Stimulated activated CD4-positive, alpha-beta T cell treated with anti-CD3 and anti-CD28 coated beads, Interleukin-12 subunit alpha, Interleukin-12 subunit beta, amount 100 ng/mL, for 24 hours (primary cell): ENCODE measurements at places on chromosomes 11 and 22.

- no peak for DNase-seq
Observed at GRCh38 chr11:64659417-64660144, 63.4 kb downstream of the NRXN2 start.

GRCh38 chr22:30742291-30743256 lies 47.9 kb downstream of the OSBP2 start:
- DNase-seq: no peak

GRCh38 chr11:64450168-64450560 lies 91.2 kb downstream of the RPS6KA4 start:
- DNase-seq: no peak

GRCh38 chr11:62238151-62238550 lies 3.9 kb upstream of the SCGB1D2 start:
- no peak for DNase-seq

- DNase-seq: no peak
Observed at GRCh38 chr11:121257289-121257688, 35.3 kb upstream of the SC5D start.

DNA sequence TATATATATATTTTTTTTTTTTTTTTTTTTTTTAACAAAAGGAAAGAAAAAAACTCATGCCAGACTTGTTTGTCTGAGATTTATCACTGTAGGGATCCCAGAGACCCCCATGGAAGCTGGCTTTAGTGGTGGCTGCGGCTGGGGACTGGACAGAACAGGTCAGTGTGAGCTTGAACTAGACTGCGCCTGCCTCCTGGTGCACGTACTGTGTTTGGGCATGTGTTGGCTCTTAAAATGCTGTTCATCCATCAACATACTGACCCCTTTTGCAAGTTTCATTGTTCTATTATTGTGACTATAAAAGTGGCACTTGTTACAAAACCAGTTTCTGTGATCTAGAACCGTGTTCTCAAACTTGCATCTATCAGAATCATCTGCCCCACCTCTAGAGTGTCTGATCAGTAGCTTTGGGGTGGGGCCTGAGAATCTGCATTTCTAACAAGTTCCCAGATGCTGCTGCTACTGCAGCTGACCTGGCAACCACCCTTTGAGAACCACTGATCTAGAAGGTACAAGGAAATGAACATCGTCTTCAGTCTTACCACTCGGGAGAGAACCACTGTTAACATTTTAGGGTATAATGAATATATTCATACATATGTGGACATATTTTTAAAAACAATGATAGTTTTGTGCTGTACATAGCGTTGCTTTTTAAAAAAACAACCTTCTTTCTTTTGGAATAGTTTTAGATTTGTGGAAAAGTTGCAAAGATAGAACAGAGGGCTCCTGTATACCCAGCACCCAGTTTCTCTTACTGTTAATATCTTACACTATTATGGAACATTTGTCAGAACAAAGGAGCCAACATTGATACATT lies 54.0 kb downstream of the ZNRF3 start:
- no peak for DNase-seq

DNA sequence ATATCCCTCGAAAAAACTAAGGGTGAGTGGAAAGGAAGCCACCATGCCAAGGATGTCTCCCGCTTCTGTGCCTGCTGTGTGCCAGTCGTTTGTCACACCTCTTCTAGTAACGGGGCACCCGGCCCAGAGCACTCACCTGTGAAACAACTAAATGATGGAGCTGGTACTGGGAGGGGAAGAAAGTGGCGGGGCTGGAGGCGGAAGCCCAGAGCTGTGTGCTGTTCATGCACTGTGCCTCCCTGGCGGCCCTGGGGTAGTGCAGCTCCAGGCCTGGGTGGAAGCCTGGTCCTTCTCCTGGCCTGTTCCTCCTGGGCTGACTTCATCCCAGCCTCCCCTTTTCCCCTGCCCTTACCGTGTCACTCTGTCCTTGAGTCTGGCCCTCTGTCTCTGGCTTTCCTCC lies 130.2 kb downstream of the CEP164 start:
- DNase-seq: no peak

- DNase-seq: no peak
Observed at GRCh38 chr22:47092896-47093311, 330.5 kb downstream of the TBC1D22A start.

DNA sequence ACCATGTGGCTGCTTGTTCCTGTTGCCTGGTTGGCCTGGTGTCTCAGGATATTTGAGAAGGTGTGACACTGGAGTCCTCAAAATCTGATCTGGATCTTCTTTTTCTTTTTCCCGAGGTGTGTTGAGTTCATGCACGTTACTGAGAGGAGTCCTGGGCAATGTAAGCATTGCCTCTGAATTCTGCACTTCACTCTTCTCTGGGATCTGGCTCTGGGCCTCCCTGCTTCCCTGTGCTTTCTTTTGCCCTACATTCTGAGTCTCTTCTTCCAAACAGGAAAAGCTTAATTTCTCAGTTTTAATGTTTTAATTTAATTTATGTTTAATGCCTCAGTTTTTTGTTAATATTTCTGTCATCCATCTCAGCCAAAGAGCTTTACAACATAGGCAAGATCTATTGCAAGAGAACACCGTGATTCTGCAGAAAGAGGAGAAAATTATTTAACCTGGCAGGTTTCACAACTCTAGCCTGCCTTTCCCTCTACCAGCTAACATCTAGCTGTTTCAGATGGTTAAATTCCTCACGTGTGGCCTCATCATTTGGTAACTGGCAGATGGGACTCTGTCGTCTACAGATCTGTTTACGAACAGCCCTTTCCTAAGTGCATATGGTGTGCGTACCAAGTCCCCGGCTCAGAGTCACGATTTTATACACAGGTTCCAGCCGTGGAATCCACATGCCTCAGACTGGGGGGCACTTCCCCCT lies 24.7 kb downstream of the LDLRAD3 start:
- no peak for DNase-seq

DNA sequence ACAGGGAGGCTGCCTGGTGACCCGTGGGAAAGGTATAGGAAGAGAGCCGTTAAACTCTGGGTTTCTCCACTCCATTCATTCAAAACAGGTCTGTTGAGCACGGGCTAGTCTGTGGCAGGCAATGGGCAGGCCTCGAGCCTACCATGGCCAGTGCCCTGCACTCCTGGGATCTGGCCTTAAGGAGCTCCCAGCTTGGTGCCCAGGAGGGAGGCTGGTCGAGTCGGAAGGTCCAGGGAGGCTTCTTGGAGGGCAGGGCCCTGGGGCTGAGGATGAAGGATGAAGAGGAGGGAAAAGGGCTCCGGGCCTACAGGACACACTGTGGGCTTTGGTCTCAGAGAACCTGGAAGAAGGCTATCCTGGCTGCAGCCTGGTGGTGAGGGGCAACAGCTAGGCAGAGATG lies 41.9 kb upstream of the MN1 start:
- DNase-seq: no peak

DNA sequence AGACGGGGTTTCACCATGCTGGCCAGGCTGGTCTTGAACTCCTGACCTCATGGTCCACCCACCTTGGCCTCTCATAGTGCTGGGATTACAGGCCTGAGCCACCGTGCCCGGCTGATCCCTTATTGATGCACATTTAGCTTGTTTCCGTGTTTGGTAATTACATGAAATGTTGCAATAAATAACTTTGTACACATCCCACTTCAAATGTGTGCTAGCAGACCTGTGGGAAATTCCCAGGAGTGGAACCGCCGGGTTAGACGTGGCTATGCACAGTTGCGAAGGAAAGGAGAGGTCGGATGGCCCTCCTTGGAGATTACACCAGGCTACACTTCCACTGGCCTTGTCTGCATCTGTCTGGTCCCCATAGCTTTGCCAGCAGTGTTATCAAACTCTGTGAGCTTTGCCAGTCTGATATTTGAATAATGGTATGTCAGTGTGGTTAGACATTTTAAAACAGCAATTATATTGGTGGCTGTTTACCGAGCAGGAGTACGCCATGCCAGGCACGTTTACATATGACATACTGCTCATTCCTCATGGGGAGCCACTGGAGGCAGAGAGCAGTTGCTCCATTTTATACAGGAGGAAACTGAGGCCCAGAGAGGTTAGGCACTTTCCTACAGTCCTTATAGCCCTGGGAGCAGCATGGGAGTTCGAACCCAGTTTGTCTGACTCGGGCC lies 27.2 kb upstream of the SYT7 start:
- no peak for DNase-seq

- no peak for DNase-seq
Observed at GRCh38 chr11:102729849-102730815, 5.4 kb upstream of the MMP8 start.

- no peak for DNase-seq
Observed at GRCh38 chr11:109707411-109707810, 285.4 kb downstream of the C11orf87 start.

DNA sequence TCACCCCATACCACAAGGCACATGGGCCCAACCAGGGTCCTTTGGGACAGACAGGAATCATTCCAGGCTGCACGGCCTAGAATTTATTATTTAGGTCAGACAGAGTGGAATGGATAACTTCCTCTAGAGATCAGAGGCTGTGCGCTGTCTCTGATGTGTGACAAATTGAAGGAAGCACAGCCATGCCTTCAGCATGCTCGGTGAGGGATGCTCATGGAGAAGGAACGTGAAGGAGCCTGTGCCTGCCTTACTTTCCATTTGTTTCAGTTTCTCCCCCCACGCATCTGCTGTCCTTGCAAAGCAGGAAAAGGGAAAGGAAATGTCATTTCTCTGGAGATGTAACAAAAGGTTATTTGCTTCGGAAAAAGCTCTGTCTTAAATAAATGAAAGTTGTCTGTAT lies 644.1 kb downstream of the OPCML start:
- DNase-seq: no peak

DNA sequence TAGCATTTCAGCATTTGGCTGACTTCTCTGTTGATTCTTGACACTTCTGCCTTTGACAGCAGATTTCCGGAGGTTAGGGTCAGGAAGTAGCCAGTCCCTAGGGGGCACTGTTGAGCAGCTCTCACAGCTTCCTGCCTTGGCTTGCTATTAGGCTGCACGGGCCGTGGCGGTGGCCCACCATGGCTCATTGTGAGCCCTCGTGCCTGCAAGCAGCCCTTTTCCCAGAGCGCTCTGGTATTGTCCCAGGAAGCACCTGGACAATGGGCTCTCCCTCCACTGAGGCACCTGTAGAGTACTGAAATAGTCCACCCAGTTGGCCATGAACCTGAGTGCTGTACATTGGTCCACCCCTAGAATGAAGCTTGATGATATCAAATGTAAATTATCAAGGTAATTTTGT lies 100.2 kb upstream of the GAL start:
- DNase-seq: peak; percentile 55

GRCh38 chr11:10453261-10453660 lies 1.8 kb upstream of the AMPD3 start:
- DNase-seq: no peak

DNA sequence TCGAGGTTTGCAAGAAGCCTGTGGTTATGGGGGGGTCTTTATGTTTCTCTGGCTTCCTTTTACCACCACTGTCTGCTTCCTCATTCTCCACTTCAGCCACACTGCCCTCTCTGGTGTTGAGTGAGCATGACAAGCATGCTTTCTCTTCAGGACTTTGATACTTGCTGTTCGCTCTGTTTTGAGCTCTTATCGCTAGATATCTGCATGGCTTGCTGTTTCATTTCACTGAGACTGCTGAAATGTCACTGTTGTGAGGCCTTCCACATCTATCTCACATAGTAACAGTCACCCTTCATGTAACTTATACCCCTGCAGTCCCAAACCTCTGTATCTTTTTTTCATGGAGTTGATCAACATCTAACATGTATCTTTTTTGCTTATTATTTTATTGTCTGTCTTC lies 59.8 kb downstream of the TMEM135 start:
- DNase-seq: peak; percentile 6

DNA sequence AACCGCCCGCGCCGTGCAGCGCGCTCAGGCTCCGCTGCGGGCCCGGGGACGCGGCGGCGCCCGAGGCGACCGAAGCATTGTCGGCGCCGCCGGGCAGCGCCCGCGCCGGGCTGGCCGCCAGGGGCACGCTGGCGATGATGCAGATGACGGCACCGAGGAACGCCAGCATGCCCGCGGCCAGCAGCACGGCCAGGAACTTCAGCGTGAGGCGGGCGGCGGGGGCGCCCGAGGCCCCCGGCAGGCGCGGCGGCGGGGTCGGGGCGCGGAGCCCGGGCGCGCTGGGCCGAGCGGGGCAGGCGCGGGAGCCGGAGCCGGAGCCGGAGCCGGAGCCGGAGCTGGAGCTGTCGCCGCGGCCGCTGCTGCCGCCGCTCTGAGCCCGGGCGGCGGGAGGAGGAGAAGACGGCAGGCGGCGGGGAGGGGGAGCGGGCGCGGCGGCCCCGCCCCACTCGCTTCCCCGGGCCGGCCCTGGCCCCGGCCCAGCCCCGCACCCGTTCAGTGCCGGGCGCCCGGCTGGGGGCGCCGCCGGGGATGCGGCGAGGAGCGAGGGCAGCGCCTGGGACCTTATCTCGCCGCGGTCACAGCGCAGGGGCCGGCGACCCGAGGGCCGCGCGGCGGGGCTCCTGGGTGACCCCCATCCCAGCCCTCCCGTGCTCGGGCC lies at the start of gene NPTXR:
NPTXR (minus strand) TSS at position 372 of the 658 bp plus-strand sequence.
- no peak for DNase-seq

- no peak for DNase-seq
Observed at GRCh38 chr11:95419915-95420314, 188.9 kb upstream of the SESN3 start.
